ENCODE measurements at places on chromosomes 3 and 15. TPM values are rescaled to one million over a fixed set of nuclear protein-coding genes. Genes with fewer than 3 reads are reported as not detected.

HRG gene
- total RNA-seq: not detected

TIMP4 gene
- total RNA-seq: 0.34 TPM

RPP25 gene
- 25.8 TPM for total RNA-seq

CLDN18 gene
- not detected for total RNA-seq

ROPN1 gene
- total RNA-seq: not detected

PPIP5K1 gene
- 8.8 TPM for total RNA-seq

EPHB1 gene
- total RNA-seq: 2.4 TPM

CFAP20DC gene
- total RNA-seq: 1.2 TPM

MST1R gene
- total RNA-seq: 0.34 TPM

NUP210 gene
- 2.6 TPM for total RNA-seq

GRK7 gene
- total RNA-seq: not detected

ALPK3 gene
- total RNA-seq: 38.8 TPM

HDAC11 gene
- total RNA-seq: 10.5 TPM

TERC gene
- total RNA-seq: 446 TPM

PYGO1 gene
- total RNA-seq: 0.51 TPM

TGM5 gene
- total RNA-seq: not detected

ACOX2 gene
- 1.5 TPM for total RNA-seq
